ENCODE measurements at places on chromosomes 2 and 18. TPM values are rescaled to one million over a fixed set of nuclear protein-coding genes. Genes with fewer than 3 reads are reported as not detected.

ZNF385B gene
- 0.72 TPM for total RNA-seq

- peak; percentile 53 for DNase-seq
Measured at GRCh38 chr2:205895981-205896655, 189.9 kb downstream of the INO80D start.

NIFK gene
- total RNA-seq, result 36.8 TPM

AAK1 gene
- 30.8 TPM for total RNA-seq

- DNase-seq, result peak; percentile 32
Measured at GRCh38 chr2:224264259-224264658, 137.6 kb downstream of the FAM124B start.
